ENCODE measurements at places on chromosomes 1 and 21.

- no peak for DNase-seq
Measured at GRCh38 chr1:168467452-168467851, 76.3 kb downstream of the XCL2 start.

DNA sequence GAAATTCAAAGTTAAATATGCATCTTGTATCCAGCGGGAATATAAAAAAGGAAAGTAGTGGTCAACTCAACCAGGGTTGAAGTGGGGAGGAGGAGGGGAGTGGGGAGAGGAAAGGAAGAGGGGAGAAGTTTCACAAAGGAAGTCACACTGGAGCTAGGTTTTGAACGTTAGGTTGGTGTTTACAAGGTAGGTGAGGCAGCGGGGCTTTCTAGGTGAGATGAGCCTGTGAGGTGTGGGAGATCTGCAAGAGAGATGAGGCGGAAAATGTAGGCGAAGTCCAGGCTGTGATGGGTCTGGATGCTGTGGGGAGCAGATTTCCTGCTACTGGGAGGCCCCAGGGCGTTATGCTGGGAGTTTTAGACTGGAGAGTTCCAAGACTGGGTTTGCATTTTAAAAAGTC lies 36.1 kb upstream of the IL20 start:
- DNase-seq: no peak

DNA sequence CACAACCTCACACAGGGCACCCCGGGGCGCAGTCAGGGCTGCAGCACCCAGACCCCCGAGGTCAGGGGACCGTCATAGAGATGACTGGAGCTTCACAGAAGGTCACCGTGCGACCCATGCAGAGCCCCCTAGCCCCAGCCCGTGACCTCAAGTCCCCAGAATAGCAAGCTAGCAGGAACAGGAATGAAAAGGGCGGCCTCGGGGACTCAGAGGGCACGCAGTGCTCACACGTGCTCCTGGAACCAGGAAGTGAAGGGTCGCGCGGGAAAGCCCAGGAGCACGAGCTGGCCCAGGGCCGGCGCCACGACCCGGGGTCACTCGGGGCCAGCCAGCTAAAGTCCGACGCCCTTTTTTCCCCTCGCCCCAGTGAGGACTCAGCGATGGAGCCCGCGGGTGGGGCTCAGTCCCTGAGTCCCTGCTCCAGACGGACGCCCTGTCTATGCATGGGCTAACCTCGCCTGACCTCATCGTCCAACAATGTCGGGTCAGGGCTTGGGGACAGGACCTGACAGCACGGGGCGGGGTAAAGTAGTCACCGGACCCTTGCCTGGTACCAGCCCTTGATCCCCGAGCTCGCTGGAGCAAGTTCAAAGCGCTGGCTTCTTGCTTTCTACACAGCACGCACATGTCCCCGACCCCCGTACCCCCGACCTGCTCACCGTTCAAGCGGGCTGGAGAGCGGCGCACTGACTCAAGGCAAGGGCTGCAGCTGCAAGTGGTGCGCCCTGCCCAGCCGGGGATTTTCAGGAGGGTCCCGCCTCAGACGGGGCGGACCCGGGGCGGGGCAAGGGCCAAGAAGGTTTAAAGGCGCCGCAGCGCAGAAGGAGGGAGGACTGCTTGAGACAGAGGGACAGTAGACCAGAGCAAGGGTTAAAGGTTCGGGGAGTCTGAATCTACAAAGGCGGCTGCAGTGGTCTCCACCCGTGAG lies at the start of gene TAGLN2:
Gene TAGLN2, minus strand, starts transcription at position 717 of the 928 bp plus-strand sequence. CDS start 4,998 bp downstream, outside the sequence.
- DNase-seq: peak; percentile 89

DNA sequence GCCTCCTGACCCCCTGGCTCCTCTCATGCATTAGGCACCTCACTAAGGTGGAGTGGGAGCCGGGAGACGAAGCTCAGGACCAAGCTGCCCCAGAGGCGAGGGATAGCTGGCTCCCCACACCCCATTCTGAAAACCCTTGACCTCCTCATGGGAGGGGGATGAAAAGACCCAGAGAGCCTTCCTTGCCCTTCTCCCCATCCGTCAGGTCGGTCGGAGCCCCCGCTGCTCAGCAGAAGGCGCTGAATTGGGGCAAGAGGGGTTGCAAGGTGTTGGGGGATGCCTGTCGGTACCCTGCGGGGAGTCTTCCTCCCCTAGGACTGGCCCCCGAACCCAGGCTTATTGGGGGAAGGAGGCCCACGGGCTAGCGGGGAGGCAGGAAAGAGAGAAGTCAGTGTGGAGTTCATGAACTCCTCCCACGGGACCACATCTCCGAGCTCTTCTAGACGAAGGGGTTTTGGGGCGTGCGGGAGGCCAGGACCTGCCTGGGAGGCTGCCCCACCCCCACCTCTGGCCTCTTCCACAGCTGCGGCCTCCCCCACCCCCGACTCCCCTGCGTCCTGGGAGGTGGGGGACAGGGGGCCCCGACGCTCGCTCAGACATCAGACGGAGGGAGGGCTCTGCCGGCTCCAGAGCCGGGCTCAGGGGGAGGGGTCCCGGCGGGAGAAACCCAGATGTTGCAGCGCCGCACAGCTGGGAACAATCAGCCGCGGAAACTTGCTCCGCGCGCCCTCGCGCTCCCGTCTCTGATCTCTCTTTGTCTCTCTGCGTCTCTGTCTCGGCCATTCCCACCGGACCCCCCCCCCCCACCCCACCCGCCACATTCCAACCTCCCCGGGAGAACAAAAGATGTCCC lies 719 bp downstream of the MFAP2 start:
- no peak for DNase-seq

GRCh38 chr21:46151989-46152926 lies 3.1 kb downstream of the FTCD start:
- no peak for DNase-seq

- no peak for DNase-seq
Measured at GRCh38 chr1:199242147-199242546, 603.3 kb downstream of the PTPRC start.

DNA sequence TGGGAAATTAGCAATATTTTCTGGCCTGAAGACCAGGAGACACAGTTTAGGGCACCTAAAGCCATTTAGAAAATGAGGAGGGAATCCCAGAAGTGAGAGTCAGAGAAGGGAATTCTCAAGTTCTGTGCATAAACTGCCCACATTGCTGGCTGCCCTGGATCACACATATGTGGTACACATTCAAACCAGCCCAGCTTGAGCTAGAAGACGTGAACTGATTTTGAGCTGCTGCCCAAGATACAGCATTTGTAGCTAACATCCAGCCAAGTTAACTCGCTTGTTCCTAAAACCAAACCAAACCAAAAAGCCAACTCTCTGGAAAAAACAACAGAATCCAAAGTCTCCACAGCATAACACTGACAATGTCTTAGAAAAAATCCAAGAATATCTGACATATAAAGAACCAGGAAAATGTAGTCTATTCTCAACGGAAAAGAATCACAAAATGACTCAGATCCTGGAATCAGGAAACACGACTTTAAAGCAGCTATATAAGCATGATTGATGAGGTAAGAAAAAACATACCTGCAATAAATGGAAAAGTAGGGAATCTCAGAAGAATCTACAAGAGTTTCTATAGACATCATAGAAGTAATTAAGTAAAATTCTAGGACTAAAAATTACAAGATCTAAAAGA lies 18.2 kb upstream of the QSOX1 start:
- no peak for DNase-seq

DNA sequence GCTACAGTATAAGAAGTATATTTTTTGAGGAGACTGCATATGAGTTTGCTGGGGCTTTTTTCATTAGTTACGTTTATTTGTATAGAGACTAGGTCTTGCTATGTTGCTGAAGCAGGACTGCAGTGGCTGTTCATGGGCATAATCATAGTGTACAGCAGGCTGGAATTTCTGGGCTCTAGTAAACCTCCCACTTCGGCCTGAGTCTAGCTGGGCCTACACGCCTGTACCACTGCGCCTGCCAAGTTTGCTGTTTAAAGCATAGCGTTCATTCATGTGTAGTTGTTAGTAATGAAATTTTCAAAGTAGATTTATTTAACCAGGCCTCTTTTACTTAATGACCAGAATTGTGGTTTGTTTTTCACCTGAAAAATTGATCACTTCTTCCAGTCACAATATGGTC lies 33.8 kb downstream of the HS2ST1 start:
- no peak for DNase-seq

DNA sequence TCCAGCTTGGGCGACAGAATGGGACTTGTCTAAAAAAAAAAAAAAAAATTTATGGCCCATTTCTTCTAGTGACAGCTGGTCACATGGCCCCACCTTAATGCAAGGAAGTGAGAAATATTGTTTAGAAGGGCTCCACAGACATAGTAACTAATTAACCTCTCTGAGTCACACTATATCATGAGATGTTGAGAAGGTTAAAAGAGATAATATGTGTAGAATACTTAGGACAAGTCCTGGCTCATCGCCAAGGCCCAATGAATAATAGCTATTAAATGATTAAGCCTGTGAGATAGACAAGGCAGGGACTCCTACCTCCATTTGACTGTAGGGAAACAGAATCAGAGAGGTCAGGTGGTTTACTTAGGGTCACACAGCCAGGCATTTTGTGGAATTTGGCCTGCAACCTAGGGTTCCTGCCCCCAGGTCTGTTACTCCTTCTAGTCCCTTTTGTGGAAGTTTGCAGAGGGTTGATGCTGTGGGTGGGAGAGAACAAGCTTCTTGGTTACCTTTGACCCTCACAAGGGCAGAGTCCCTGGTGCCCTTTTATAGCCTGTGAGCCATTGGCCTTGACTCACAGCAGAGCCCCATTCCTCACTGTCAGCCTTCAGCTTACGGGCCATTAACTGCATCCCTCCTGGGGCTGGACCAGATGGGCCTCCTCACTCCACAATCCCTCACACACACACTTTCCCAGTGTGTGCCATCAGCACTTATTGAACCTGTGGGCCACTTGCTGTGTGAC lies 48.5 kb downstream of the OPRD1 start:
- no peak for DNase-seq

Measured in activated CD8-positive, alpha-beta memory T cell treated with anti-CD3 and anti-CD28 coated beads for 48 hours (primary cell).